ENCODE measurements at places on chromosomes 6 and 20.

DNA sequence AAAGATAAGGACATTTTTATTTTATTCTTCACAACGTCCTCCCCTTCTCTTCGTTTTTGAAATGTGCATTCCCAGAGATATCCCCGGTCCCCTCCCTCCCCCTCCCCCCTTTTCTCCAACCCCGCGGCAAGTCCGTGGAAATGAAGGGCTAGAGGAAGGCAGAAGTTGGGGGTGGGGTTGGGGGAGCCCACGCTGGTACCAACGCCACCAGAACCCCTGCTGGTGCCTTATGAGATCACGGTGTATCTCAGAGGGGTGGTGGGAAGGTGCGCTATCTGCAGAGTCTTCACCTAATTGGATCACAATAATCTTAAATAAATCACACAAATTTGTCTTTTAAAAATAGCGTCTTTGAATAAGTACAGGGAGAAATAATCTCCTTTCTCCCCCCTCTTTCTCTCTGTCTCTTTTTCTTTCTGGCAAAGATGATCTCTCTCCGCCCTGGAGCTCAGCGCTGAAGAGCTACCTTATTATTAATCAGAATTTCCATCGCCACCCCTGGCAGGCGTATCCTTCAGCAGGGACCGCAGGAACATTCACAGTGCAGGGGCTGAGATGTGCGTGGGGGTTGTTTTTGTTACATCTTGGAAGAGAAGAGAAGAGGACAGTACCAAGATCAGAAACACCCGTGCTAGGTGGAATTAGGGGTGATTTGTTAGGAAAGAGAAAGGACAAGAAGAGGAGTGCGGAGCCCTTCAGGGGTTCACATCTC lies 915 bp downstream of the CLVS2 start:
- no peak for DNase-seq

- no peak for DNase-seq
Measured at GRCh38 chr6:157386454-157386853, 5.5 kb downstream of the ZDHHC14 start.

DNA sequence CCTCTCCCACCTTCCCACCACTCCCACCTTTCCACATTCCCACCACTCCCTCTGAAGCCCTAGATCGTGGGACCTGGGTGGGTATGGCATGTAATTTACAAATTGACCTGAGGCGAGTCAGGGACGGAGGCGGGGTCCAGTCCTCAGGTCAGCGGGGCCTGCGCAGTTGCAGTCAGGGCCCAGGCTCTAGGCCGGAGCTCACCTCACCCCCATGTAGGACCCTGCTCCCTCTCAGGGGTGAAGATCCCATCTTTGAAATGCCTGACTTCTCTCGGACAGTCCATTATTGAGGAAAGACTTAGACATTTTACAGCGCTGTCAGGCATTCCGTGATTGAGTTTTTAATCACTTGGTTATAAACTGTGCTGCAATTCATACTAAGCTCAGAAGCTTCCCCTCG lies 10.5 kb downstream of the THBS2 start:
- no peak for DNase-seq

DNA sequence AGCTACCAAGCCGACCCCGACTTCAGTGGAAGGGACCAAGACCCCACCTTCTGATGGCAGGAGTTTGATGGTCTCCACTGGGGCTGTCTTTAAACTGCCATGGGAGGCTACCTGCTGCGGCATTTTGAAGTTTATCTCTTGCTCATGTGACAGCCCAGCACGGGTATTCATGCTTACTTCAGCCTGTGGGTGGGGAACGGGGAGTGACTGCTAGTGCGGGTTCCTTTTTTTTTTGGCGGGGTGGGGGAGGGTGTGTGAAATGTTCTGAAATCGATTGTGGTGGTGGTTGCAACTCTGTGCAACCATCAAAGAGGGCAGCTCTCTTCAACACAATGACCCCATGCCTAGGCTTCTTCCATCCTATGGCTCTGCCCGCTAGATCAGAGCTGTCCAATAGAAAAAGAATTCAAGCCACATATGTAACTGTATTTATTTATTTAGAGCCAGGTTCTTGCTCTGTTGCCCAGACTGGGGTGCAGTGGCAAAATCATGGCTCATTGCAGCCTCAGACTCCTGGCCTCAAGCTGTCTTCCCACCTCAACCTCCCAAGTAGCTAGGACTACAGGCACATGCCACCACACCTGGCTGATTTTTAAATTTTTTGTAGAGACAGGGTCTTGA lies 53.7 kb downstream of the PPP1R16B start:
- DNase-seq: no peak

- DNase-seq: no peak
Measured at GRCh38 chr6:110528101-110528929, 51.9 kb upstream of the SLC22A16 start.
